Astrocyte of the spinal cord (primary cell): ENCODE measurements at places on chromosomes 11 and 22.
A peak's percentile ranks its signal among the peaks of the same experiment; 100 is the strongest.

DNA sequence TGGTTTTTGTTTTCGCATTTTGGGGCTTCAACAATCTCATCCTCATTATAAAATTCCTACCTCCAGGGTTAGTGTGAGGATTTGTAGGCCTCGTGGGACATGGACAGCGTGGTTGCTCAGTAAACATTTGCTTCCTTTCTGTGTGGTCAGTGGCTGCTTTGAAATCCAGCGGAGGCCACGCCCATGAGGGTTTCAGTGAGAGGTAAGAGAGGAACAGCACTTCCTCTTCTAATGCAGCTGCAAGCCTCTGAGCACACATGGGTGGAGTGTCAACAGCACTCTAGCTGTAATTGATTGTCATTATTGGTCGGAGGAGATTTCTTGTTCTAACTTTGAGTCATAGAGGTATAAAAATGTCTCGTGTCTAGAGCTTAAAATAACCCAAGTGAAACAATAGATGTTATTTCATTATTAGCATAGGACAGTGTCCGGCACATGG is 6.0 kb upstream of the ARHGAP42 start:
- DNase-seq: peak; percentile 73

DNA sequence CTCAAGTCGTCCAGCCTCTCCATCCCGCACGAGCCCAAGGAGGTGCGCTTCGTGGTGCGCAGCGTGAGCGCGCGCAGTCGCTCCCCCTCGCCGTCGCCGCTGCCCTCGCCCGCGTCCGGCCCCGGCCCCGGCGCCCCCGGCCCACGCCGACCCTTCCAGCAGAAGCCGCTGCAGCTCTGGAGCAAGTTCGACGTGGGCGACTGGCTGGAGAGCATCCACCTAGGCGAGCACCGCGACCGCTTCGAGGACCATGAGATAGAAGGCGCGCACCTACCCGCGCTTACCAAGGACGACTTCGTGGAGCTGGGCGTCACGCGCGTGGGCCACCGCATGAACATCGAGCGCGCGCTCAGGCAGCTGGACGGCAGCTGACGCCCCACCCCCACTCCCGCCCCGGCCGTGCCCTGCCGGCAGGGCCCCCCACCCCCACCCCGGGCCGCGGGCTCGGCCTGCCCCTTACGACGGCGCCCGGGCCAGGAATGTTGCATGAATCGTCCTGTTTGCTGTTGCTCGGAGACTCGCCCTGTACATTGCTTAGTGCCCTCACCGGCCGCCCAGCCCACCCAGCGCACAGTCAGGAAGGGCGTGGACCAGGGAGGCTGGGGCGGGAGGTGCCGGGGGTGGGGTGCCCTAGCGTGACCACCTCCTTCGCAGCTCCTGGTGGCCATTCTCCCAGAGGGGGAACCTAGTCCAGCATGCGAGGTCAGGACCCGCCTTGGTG is 6.9 kb upstream of the ACR start:
- DNase-seq: no peak

DNA sequence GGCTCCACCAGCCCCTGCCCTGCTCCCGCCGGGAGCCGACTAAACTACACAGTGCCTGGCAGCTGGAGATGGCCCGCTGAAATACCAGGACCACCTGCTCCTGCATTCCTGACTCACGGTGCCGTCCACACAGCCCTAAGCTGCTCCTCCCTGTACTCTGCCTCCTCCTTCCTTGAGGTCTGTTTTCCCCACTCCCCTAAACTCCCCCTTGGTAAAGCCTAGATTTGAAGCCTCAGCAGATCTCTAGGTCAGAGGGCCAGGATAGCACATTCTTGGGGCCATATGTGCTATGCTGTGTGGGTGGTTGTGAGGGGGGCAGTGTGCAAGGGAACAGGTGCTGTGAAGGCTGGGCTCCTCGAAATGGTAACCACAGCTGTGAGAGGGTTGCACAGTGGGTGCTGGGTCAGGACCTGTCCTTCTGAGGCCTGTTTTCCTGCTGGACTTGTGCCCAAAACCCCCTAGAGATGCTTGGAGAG is 9.7 kb downstream of the LRFN4 start:
- DNase-seq: no peak

GRCh38 chr22:43000441-43001175 is 14.3 kb downstream of the PACSIN2 start:
- DNase-seq: peak; percentile 50

DNA sequence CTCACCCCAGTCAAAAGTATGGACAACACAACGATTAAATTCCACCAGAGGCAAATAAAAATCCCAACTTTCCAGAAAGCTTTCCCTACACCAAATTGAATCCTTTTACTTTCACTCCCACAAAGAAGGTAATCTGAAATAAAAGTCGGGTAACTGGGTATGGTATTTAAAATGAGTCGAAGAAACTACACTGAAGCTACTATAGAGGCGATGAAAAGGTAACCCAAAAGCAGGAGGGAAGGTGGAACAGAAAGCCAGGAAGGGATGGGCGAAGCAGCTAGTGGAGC is 1.1 kb downstream of the PICALM start:
- DNase-seq: no peak

GRCh38 chr22:20155330-20156041 is 4.6 kb upstream of the CCDC188 start:
- peak; percentile 59 for DNase-seq

- no peak for DNase-seq
Observed at GRCh38 chr22:19882446-19883381, 28.0 kb upstream of the GNB1L start.

- DNase-seq: no peak
Observed at GRCh38 chr11:13375798-13376197, 87.2 kb downstream of the BTBD10 start.

GRCh38 chr11:17796154-17796553 is 61.6 kb downstream of the KCNC1 start:
- DNase-seq: no peak

DNA sequence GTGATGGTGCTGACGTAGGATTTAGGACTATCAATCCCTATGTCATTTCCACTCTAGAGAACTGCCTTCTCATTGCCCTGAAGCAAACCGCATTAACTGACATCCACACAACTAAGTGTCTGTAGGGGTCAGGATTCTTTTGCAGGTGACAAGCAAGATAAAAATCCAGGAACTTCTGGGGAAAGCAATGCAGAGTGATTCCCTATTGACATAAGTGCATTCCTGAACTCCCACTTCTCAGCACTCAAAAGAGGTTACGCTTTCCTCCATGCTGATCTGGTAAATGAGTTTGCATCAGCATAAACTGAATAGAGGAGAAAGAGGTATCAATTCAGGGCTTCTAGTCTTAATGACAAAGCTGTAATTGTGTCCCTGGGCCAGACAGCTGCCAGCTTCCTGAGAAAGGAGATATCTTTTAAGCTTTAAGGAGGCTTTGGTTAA is 224.6 kb upstream of the ISX start:
- DNase-seq: peak; percentile 2

DNA sequence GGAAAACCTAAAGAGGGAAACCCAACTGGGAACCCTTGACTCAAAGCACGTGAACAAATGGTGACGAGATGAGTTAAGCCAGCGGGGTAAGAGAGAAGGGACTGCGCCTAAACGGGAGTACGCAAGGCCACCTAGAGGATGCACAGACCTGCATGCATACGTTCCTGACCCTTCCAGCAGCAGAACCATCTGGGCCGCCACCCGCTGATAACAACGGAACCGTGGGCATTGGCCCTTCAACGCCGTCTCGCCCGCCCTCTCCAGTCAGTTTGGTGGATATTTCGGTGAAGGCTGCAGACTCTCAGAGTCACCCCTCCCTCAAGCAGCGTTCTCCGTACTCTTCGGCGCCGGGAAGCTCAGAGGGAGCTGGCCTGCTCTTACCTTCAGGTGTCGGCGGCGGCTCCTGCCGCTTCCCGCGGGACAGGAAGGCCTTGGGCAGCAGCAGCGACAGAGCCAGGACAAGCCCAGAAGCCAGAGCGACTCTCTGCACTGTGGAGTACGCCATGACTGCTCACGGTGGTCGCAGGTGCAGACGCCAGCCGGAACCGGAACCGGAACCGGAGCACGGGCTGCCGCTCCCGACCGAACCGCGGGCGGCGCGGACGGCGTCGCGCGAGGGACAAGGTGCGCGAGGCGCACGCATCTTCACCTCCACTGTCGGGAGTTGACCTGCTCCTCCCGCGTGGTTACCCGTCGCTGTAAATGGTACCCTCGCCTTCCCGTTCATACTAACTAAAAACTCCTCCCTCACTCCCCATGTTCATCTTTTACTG is at the start of gene RIC3:
Gene RIC3 (minus strand): TSS at position 541 of the 773 bp plus-strand sequence. CDS start 36 bp downstream, at position 505.
- DNase-seq: no peak

GRCh38 chr11:100830978-100831732 is 144.1 kb downstream of the ARHGAP42 start:
- peak; percentile 70 for DNase-seq

DNA sequence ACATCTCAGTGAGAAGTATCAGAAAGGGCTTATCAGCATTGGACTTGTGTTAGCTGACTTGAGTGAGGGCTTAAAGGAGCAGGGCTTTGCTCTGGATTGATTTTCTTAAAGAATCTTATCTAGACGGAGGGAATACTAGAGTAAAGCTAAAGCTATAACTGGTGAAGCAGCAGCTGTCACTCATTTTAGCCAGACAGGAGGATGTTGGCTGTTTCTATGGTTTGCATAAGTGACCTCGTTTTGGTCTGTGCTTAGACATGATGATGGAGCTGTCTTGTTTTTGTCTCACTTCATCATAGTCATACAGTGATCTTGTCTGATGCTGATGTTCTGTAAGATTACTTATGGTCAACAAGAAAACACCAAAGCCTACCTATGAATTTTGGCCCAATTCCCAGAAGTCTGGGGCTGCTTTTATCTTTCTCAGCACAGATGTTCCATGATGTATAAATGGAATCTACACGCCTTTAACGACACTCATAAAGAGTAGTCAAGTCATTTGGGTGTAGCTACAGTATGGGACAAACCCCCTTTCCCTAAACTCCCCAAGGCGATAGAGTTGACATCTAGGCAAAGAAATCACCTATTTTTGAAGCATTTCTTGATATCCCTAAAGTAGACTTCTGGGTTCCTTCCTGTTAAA is 77.5 kb upstream of the UCP3 start:
- DNase-seq: no peak

GRCh38 chr11:17807034-17807433 is 72.5 kb downstream of the KCNC1 start:
- DNase-seq: no peak

DNA sequence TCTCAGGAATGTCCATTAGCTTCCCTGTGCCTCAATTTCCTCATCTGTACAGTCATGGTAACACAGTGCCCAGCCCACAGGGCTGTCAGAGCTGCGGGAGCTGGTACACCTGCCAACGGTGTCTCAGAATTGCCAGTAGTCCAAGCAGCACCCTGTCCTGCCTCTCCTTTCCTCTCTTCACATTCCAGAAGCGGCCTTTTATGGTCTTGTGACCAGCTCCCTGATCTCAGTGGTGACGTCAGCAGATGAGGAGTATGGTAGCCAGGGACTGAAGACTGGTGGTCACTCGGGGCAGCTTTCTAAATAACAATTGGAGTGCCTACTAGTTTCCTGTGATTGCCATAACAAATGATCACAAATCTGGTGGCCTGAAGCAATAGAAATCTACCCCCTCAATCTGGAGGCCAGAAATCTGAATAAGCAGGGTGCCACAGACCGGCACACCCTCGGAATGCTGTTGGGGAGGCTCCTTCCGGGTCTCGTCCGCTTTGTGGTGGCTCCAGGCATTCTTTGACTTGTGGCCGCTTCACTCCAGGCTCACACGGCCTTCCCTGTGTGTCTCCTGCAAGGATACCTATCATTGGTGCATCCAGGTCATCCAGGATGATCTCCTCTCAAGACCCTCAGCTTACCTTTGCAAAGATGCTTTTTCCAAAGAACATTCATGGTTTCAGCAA is 2.1 kb downstream of the FADD start:
- no peak for DNase-seq

- no peak for DNase-seq
Observed at GRCh38 chr22:48226026-48227013, 1463.9 kb downstream of the TBC1D22A start.

GRCh38 chr22:40432625-40433024 is 62.2 kb downstream of the SGSM3 start:
- no peak for DNase-seq

DNA sequence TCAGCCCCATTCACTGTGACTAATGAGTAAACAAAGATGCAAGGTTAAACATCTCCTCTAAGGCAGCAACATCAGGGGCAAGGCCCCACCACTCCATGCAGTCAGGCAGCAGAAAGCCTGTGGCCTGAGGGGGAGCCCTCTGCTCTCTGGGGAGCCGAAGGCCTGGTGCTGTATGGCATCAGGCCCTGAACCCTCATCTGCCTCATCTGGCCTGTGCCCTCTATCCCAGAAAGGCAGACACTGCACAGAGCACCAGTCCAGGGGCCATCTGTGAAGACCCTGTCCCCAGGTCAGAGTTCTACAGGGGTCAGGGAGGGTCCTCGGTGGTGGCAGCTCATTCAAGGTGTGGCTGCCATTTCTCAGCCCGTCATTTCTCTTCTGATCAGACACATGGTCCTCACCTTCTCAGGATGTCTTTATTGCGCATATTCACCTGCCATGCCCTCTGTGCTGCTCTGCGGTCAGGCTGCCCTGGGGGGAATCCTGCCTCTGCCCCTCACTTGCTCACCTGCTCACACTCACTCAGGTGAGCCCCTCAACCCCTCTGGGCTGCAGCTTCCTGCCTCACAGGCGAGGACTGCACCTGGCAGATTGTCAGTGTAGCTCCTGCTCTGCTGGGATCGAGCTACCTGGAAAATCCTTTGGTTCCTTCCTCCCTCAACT is 103.1 kb upstream of the PITPNB start:
- no peak for DNase-seq

- DNase-seq: no peak
Observed at GRCh38 chr11:67614730-67615714, 8.3 kb downstream of the NDUFV1 start.

DNA sequence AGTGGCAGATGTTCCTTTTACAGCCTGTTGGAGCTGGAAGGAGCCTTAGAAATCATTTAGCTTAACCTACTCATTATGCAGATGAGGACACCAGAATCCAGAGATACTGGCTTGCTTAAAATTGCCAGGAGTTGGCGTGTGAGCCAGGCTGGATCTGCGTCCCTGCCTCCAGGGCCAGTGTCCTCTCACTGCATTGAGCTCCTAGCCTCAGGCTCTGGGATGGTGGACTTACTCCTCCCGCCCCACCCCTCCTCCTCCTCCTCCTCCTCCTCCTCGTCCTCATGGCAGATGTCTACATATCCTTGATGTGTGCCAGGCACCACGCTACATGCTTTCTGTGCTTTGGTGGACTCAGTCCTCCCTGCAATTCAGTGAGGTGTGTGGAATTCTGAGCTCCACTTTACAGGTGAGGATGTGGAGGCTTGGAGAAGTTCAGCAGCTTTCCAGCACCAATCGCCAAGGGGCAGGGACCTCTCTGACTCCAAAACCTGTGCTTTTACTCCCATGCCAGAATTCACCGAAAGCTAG is 24.1 kb downstream of the ADAMTS15 start:
- no peak for DNase-seq

- DNase-seq: peak; percentile 34
Observed at GRCh38 chr11:111378861-111379601, at the start of gene POU2AF1. Gene POU2AF1 (minus strand): TSS chr11:111379275. CDS start chr11:111379177, 98 bp downstream.

DNA sequence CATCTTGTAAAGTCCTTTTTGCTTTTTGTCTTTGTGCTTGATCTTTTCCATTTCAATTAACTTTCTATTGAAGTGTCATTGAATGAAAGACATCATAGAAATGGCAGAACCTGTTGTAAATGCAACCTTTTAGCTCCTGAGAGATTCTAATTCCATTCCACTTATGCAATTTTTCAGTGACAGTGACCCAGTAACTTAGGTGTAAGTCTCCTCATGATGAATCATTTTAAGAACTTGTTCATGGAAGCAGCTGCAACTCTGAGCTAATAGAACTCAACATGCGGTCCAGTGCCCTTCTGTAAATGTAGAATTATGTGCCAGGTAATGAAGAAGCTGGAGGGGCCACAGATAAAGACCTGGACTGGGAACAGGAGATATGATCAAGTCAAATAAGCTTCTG is 398.3 kb upstream of the SYN3 start:
- DNase-seq: no peak

- DNase-seq: no peak
Observed at GRCh38 chr11:34825670-34826383, 90.4 kb downstream of the APIP start.
